ENCODE measurements at places on chromosomes 11 and 22. TPM values are rescaled to one million over a fixed set of nuclear protein-coding genes. Genes with fewer than 3 reads are reported as not detected.

The CSTPP1 gene
- total RNA-seq: 17.9 TPM

GRCh38 chr11:12684315-12684714 is 10.1 kb downstream of the TEAD1 start:
- H3K36me3 ChIP-seq: no peaks in the 10 kb centered on the region
- no peak overlapping the region for H3K4me3 ChIP-seq
- no peak for DNase-seq
- H3K27ac ChIP-seq: no peak overlapping the region
- peaks cover 85% of the 10 kb centered on the region for H3K4me1 ChIP-seq

GRCh38 chr11:11171854-11172253 is 181.2 kb downstream of the CSNK2A3 start:
- H3K4me1 ChIP-seq: peaks cover 48% of the 10 kb centered on the region
- H3K27ac ChIP-seq: peak overlapping the region; percentile 75
- no peak overlapping the region for H3K4me3 ChIP-seq
- no peaks in the 10 kb centered on the region for H3K27me3 ChIP-seq
- no peaks in the 10 kb centered on the region for H3K36me3 ChIP-seq

- no peaks in the 10 kb centered on the region for H3K36me3 ChIP-seq
- no peaks in the 10 kb centered on the region for H3K27me3 ChIP-seq
- DNase-seq: no peak
- no peak overlapping the region for H3K27ac ChIP-seq
- no peak overlapping the region for H3K4me3 ChIP-seq
These were observed 52.7 kb downstream of the MPPED2 start for GRCh38 chr11:30533445-30533947.

DNA sequence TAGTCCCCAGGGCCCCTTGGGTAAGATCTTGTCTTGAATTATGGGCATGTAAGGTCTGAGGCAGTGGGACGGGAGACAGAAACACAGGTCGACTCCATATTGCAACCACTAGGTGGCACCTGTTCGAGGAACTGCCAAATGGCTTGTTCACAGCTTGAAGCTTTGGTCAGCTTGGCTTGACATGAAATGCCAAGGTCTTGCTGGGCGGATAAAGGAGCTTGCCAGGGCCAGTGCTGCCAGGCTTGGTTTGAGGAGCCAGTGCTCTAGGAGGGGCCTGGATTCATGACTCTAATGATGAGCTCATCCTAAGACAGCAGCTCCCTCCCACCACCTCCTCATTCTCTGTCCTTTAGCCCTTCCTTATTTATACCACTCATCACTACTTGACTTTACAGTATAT is 11.9 kb upstream of the NRIP3 start:
- no peak overlapping the region for H3K4me3 ChIP-seq
- H3K27ac ChIP-seq: no peak overlapping the region
- H3K4me1 ChIP-seq: peaks cover 10% of the 10 kb centered on the region
- no peaks in the 10 kb centered on the region for H3K27me3 ChIP-seq
- DNase-seq: peak; percentile 93

The AMOTL1 gene
- 172 TPM for total RNA-seq

- no peak overlapping the region for H3K27ac ChIP-seq
- no peaks in the 10 kb centered on the region for H3K36me3 ChIP-seq
- no peak overlapping the region for H3K4me3 ChIP-seq
- no peaks in the 10 kb centered on the region for H3K27me3 ChIP-seq
- peak; percentile 89 for DNase-seq
These were observed 191.0 kb upstream of the LARGE1 start for GRCh38 chr22:34111210-34111824.

The ARHGAP20 gene
- total RNA-seq: 7.1 TPM

DNA sequence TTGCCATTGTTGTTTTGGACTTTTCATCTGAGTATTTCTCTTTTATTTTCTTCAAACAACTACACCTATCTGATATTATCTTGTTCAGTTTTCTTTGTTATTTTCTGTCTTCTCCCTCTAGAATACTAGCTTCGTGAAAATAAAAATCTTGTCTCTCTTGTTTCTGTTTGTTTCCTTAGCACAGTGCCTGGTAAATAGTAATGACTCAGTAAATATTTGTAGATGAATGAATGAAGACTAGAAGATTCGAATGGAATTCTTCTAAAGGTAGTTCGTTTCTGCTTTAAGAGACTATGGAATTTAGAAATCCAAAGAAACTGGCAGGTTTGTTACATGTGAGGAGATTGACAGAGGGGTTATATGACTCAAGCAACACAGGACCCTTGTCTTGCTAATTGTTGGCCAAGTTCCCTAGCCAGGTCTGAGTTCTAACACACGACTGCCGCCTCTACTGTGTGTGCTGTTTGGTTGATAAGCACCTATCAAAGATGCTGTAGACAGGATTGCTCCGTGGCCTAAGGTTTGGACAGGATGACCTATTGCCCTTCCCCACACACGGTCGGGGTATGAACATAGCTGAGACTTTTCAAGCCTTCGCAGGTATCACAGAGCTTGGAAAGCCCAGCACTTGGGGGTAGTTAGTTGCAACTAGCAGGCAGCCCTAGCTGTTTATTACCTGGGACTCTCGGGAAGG is 831 bp upstream of the TMEM135 start:
- H3K27me3 ChIP-seq: no peaks in the 10 kb centered on the region
- H3K27ac ChIP-seq: peak overlapping the region; percentile 85
- no peak for DNase-seq
- peaks cover 36% of the 10 kb centered on the region for H3K4me1 ChIP-seq

DNA sequence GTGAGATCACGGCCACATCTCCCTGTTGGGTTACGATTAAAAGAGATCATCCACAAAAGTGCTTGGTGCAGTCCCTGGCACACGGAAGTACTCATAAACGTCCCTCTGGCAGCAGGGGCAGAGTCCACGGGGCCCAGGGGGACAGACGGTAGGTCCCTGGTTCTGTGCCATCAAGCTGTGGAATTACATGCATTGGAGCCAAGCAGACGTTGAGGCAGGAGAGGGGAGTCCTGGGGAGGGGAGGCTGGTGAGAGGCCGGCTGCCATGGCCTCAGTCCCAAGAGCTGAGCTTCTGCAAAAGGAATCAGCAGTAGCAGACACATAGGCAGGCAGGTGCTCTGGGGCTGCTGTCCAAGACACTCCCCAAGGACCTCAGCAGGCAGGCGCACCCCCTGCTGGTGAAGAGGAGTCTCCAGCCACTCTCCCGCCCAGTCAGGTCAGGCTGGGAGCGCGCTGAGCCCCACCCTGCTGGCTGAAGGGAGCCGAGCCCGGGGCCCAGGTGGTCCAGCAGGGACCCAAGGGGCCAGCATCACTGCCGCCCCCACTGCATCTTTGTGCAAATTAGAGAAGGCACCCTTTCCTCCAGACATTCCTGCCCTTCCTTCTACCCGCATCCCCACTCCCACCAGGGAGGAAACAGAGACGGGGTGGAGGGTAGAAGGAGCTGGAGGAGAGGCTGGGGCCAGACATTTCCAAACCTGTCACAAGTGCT is 7.6 kb upstream of the KCTD17 start:
- no peaks in the 10 kb centered on the region for H3K36me3 ChIP-seq
- no peak for DNase-seq
- H3K4me3 ChIP-seq: no peak overlapping the region
- H3K27ac ChIP-seq: no peak overlapping the region
